ENCODE measurements at places on chromosomes 2 and 18.

GRCh38 chr2:232674491-232674890 is 22.6 kb upstream of the GIGYF2 start:
- DNase-seq = no peak

DNA sequence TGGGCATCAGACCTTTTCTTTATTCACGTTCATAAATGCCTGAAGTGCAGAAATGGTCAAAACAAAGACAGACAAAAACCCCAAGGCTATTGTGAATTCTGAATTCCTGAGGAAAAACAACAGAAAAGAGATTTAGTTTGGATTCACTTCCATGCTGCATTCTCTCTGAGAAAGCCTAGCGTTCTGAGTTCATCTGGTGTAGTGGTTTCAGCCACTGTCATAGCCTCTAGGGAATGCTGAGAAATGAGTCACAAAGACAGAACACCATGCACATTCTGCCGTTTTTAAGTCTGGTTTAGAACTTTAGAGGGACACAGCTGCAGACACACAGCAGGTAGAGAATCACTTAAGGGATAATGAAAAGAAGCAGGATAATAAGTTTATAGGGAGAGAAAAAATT is 93.8 kb downstream of the LRP1B start:
- no peak for DNase-seq

DNA sequence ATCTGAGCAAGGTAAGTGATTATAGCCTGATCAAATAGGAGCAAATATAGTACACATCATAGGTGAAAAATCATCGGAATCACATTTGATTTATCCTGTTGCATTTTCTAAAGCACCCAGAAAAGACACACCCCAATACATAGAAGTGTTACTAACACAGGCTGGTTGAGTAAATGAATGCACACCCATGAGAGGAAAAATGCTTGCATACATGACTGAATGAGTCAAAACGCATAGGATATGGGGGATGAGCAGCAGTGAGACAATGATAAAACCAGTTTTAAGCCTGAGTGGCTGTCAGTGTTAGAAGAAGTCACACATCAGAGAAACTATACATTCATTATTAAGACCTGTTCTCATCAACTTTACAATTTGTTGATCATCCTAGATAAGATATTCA is 449.6 kb upstream of the CDH20 start:
- no peak for DNase-seq

DNA sequence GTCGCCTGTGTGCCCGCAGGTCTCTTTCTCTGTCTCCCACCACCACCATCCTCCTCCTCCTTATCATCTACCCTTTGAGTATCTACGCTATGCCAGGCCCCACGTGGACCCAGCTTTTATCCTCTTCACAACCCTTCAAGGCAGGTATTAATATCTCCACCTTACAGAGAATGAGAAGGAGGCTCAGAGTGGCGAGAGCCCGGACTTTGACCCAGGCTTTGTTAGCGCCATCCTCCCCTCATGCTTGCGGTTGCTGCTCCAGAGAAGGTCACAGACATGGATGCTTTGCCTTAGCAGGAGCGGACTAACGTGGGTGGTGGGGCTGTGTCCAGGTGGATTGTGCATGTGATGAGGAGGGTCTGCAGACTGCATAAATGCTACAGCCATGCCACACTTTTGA is 119.8 kb downstream of the CELF4 start:
- no peak for DNase-seq

- DNase-seq = no peak
Observed at GRCh38 chr2:227860221-227860641, 11.2 kb upstream of the DAW1 start.

All from activated T-helper 9 cell treated with anti-CD3 and anti-CD28 coated beads, Interleukin-2, amount 50 U/mL, for 16 hours (primary cell).